ENCODE measurements at places on chromosomes 12 and 14. TPM values are rescaled to one million over a fixed set of nuclear protein-coding genes. Genes with fewer than 3 reads are reported as not detected.
A peak's percentile ranks its signal among the peaks of the same experiment; 100 is the strongest.

The TMED8 gene
- 8.3 TPM for total RNA-seq

The ANKRD9 gene
- 3.7 TPM for total RNA-seq

The LRRC10 gene
- total RNA-seq: not detected

The TMEM233 gene
- total RNA-seq: 0.89 TPM

The PLEKHG7 gene
- total RNA-seq: not detected

The KRT3 gene
- not detected for total RNA-seq

The CDC42BPB gene
- total RNA-seq: 89.3 TPM

The TAS2R8 gene
- not detected for total RNA-seq

The NAV3 gene
- total RNA-seq: 2.3 TPM

The OTOGL gene
- total RNA-seq: 0.26 TPM

The NR1H4 gene
- total RNA-seq: not detected

The AQP2 gene
- not detected for total RNA-seq

The DDN gene
- 0.13 TPM for total RNA-seq

The ERP27 gene
- not detected for total RNA-seq

The PLD4 gene
- not detected for total RNA-seq

- no peak for DNase-seq
Observed at GRCh38 chr12:95690861-95691635, 99.5 kb downstream of the NTN4 start.

- DNase-seq: no peak
Observed at GRCh38 chr12:112986291-112986800, 8.0 kb downstream of the OAS2 start.

DNA sequence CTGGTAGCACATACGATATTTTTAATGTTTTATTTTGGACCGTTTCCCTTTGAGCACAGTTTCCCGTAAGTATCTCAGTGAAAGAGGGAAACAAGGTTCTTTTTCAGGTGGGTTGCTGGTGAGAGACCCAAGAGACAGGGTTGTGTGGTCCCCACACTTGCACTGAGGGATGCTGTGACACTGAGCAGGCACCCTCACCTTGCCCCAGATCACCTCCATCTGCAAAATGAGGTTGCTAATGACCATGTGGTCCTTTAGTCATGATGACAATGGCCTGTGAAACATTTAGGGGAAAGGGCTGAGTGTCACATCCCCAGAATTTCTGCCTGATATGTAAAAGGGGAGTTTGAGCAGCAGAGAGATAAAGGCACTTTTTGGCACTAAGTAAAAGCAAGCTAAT lies 4.3 kb downstream of the CCND2 start:
- no peak for DNase-seq

DNA sequence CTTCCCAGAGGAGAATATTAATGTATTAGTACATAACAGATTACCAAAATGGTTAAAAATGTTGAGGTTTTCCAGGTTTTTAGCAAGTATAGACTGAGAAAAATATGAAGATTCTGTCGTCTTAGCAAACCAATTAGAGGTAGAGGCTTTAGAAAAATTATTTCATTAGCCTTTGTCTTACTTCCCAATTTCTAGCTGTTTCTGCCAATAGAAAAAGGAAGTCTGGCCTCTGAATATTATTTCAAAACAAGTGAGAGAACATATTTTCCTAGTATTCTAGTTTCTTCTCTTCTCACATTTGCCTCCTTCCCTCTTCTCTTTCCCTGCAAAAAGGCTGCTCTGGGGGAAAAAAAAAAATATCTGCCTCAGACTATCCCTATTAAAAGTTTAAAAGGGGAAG lies 16.4 kb downstream of the IPO8 start:
- no peak for DNase-seq

GRCh38 chr12:26331136-26331535 lies 135.8 kb downstream of the SSPN start:
- DNase-seq: no peak

- no peak for DNase-seq
Observed at GRCh38 chr14:77325746-77326094, 4.9 kb downstream of the GSTZ1 start.

DNA sequence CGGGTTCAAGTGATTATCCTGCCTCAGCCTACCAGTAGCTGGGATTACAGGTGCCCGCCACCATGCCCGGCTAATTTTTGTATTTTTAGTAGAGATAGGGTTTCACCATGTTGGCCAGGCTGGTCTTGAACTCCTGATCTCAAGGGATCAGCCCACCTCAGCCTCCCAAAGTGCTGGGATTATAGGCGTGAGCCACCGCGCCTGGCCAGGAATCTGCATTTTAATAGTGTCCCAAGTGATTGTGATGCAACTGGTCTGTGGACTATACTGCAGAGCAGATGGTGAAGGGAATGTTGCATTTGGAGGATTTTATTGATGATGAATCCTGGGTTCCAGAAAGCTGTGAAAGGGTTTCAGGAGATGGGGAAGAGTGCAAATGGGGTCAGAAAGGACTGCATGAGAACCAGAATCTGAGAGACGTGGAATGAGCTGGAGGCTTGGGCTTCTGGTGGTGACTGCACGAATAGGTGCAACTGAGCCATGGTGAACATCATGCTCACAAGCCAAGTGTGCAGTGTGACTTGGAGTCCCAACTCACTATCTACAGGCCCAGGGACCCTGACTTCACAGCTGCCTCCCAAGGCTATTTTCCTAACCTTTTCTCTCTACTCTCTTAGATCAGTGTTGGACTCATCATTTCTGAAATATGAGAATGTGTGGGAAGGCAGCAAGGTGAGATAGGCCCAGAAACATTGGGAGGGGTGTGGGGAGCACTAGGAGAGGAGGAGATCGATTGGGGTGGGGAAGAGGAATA lies 4.5 kb downstream of the RPS26 start:
- no peak for DNase-seq

- DNase-seq: no peak
Observed at GRCh38 chr14:60356906-60357550, 108.0 kb downstream of the PPM1A start.

DNA sequence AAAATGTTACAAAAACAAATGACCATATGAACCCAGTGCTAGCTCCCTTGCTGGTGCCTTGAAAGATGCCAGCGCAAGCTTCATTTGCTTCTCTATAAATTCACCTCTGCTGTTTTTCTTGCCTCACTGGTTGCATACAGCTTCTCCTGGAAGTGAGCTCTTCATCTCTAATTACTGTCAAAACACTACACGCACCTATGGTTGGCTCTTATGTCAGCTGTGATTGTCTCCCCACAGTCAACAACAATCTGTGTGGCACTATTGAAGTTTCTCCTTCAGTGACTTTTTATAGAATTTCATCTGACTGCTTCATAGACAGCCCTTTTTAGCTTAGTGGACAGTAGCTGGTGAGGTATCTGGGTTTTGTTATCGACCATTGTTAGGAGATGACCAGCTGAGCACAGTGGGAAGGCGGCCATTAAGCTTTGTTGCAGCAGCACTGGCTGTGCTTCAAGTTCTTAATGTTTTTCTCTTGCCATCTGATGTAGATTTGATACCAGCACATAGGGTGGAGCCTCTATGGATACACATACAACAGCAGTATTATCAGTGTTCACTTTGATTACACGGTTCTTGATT lies 131.8 kb downstream of the KITLG start:
- DNase-seq: no peak

DNA sequence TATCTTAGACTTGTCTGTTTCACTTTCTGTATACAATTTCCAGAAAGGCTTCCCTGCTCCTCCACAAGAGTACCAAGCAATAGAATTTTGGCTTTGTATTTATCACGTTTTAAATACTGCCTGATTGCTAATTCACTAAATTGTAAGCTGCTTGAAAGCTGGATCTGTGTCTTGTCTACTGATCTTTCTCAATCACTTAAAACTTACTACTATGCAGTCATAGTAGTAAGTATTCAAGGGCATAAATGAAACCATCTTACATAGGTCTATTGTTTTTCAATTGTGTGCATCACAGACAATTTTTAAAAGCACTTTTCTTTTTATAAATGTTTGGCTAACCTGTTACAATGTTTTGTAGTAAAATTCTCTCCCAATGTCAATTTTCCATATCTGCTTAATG lies 1.2 kb upstream of the GLIPR1L2 start:
- no peak for DNase-seq

DNA sequence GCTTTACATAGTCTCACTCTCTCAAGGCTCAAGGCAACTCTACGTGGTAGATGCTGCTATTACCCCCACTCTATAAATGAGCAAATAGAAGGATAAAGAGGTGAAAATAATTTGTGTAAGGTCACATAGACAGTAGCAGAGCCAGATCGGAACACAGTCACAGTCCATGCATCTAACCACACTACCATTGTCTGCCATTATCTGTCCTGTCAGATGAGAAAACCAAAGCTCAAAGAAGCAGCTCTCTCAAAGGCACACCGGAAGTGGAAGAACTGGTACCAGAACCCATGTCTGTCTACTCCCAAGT lies 134.4 kb upstream of the NUDT4 start:
- DNase-seq: no peak

- no peak for DNase-seq
Observed at GRCh38 chr14:95994593-95994928, 44.6 kb upstream of the C14orf132 start.

DNA sequence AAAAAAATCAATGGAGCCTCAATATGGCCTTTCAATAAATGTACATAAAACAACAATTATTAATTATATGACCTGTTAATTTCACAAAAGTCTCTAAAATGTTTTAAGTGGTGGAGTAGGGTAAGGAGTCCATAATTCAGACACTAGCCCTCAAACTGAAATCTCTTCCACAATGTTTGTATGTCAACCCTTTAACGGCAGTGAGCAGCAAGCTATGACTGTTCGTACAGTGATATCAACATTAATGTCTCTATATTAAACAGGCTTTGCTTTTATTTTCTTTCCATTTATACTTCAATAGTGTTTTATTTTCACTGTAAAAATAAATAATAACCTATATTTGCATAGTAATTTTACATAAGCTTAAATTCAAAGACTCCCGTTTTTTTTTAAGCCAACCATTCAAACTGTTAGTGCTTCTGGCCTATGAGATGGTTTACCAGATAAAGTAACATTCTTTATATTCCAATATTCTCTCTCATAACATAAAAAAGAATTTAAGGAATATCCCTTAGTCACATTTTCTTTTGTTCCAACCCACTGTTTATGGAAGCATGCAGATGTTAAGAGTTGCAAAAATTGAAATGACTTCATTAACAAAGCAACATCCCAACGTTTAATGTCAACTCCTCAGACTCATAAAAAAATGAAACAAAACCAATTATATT lies 2.3 kb downstream of the CDK17 start:
- no peak for DNase-seq

GRCh38 chr14:51620056-51620455 lies 31.7 kb upstream of the FRMD6 start:
- DNase-seq: no peak

- peak; percentile 81 for DNase-seq
Observed at GRCh38 chr12:75862692-75863471, 168.7 kb downstream of the PHLDA1 start.

DNA sequence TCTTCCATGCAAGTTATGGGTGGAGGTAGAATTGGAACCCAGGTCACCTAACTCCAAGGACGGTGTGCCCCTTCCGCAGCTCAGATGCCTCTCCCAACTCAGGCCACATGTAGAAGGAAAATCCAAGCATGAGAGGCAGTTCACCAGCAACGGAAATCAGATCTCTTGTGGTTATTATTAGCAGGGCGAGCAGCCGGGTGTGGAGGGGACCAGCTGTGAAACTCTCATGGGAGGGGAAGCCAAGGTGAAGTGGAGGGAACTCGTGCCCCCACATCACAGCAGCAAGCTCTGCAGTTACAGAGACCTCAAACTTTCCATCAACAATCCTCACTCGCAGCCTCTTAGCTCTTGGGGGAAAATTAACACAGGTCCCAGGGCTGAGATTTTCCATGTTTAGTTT lies 79.7 kb downstream of the KSR2 start:
- DNase-seq: no peak

DNA sequence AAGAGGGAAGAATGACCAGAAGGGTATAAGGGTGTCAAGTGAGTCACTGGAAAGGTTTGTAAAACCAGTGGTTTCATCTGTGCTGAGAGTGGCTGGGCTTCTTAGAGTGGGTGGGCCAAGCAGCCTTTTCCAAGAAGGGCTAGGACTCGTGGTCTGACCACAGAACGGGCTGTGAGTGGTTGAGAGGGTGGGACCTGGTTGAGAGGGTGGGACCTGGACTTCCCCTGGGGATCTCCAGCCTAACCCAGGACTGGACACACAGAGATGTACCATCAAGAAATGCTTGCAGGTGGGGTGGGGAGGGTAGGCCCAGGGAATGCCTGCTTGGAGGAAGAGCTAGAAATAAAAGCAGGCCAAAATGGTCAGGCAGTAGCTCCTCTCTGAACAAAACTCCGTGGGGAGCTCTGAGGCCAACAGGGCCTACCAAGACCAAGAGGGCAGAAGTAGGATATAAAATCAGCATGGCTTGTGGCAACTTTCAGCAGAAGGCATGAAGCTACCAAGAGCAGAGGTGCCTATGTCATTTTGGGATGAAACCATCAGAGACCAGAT lies 140.5 kb downstream of the FOXN3 start:
- DNase-seq: peak; percentile 10

DNA sequence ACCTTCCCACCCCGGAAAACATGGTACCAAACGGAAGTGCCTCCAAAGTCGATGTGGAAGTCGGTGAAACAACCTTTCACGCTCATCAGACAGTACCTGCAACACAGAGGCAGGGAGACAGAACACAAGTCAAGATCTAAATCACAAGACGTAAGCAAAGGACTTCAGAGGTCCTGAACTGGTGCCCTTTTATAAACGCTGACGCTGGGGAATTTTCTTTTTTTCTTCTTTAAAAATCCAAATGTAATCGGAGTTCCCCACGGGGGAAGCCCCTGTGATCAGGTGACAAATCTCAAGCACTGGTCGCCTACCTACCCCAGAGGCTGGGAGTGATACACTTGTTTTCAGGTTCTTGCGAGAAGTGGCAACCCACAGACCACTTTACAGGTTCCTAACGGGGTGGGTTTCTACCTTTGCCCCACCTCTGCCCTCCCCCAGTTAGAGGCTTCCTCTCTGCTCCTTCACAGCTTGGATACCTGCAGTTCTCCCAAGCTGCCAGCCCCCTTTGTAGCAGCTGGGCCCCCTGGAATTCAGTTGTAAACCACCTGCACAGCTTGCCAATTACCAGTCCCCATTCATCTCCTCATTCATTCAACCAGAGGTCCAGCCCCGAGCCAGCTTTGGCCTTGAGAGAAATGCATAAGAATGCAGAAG lies 46.2 kb downstream of the KDM2B start:
- no peak for DNase-seq
